ENCODE measurements at places on chromosomes 5 and 9.

DNA sequence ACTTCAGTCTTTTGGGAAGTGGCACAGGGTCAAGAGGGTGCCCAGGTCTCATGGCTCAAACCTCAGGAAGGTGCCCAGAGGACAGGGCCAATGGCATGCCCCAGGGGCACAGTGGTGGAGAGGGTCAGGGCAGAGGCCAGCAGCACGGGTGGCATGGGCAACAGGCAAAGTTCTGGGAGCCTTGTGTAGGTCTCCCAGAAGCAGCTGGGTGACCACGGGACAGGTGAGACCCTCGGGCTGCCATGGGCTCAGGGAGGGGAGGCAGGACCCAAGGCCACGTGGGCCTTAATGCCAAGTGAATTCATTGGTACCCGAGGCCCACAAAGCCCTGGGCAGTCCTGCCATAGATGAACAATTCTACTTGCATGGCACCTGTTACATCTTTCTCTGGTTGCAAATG, 72.4 kb upstream of the ADAMTS2 start:
- no peak for DNase-seq

DNA sequence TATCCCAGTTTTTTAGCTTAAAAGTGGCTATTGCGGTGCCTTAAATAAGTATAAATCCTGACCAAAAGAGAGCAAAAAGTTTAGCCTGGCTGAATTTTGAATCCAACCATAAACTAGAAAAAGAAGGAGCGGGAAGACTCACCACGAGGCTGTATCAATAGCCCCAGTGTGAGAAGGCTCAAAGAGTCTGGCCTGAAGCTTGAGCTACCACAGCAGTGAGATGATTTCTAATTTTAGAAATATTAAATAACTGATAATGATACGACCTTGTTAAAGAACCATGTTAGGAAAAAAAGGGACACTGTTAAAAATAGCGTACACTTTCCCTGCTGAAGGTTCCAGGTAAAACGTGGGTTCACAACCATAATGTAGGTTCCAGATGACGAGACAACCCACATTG, 134.1 kb upstream of the ZNF462 start:
- no peak for DNase-seq

DNA sequence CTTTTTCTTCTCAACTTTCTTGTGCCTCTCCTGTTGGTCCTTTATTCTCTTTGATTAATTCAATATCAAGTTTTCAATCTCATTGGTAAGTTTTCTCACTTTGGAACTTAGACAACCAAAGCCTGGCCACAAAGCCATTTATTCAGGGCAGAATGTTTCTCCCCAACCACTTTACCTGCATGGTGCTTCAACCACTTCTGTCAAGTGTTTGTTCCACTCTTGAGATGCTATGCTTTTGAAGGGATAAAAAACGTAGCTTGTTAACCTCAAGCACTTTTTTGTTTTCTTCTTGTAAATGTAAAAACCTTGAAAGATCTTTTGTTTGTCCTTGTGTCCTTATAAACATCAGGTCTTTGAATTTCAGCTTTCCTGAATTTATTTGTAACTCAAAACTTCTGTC, 966.7 kb downstream of the MAT2B start:
- no peak for DNase-seq

GRCh38 chr5:89871906-89872305, 537.6 kb downstream of the CETN3 start:
- DNase-seq, result no peak

- DNase-seq, result no peak
Measured at GRCh38 chr5:164188733-164189148, 683.3 kb downstream of the MAT2B start.

GRCh38 chr5:143064676-143065075, 294.5 kb downstream of the ARHGAP26 start:
- DNase-seq, result no peak

DNA sequence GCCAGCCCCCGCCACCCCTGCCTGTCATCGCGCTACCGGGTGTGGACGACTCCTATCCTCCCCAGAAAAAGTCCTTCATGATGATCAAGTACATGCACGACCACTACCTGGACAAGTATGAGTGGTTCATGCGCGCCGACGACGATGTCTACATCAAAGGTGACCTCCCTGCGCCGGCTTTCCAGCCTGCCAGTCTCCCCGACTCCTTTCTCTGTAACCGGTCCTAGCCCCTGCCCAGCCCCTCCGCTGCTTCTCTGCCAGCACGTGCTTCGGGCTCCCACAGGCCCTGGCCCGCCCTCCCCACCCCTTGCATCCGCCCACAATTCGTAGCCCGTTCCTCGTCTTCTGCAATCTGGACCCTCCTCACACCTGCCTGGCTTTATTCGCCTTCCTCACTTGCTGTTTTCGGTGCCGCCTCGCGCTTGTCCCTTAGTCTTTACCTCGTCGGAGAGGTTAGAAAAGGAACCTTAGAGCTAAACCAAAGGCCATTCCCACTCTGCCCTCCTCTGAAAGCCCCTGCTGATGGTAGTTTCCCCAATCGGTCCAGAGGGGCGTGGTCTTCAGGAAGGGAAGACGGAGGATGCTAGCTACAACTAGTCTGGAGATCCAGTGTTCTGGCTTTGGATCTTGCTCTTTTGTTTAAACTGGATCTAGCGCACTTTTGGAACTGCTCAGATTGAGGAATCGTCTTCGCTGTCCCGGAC, 1.4 kb downstream of the CHSY3 start:
- DNase-seq, result no peak

DNA sequence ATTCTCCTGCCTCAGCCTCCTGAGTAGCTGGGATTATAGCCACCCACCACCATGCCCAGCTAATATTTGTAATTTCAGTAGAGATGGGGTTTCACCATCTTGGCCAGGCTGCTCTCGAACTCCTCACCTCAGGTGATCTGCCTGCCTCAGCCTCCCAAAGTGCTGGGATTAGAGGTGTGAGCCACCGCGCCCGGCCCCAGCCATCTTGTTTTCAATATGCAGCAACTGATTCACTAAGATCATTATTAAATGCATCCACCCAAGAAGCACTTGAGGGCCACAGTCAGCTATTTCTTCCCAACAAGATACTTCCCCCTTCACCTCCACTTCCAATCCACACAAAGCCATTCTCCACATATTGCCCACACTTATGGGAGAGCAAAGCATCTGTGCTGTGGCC, 115.8 kb downstream of the BNC2 start:
- no peak for DNase-seq

- no peak for DNase-seq
Measured at GRCh38 chr5:91272858-91273257, 110.3 kb downstream of the ARRDC3 start.

DNA sequence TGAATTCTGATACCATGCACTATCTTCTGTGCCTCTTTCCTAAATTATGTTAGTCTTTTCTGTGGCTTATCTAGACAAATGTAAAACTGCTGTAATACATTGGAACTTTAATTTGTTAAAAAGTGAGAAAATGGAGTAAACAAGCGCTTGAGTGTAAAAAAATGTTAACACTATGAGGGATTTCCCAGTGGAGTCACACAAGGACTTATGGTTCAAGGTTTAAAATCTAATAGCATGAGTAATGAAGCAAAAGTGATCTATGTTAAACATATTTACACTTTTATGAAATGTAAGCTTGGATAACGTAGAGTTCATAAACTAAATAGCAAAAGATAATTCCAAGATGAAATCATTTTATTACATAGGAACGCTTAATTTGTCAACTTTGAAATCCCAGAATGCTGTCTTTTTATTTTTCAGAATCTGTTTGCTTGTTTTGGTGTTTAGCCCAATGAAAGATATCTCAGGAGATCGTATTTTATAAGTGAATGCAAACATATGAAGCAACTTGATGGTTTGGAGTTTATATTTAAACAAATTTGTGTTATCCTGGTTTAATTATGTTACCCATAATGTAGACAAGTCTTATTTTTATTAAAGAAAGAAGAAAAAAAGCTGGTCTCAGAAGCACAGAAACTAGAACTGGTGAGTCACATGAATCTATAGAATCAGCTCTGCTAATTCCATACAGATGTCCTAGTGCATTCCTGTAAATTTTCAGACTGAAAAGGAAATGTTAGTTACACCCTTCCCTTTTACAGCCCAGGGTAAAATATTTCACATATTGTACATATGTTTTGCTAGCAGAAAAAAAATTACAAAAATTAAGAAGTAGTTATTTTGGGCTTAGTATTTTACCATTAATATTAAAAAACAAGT, 34.2 kb upstream of the FBN2 start:
- DNase-seq, result no peak

DNA sequence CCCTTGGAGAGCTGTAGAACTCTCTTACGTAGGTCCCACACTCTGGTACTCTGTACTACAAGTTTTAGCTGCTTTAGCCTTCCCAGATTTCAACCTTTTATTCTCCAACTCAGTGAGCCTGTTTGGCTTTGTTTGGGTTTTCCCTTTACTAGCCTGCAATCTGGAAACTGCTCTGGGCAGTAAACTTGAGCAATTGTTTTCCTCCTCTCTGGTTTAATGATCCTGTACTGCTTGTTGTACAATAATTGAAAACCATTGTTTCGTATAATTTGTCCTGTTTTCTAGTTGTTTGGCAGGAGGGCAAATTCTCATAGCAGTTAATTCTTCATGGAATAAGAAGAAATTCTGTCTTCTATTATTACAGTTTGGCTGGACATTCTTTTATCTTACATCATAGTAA, 62.8 kb upstream of the TLX3 start:
- no peak for DNase-seq

DNA sequence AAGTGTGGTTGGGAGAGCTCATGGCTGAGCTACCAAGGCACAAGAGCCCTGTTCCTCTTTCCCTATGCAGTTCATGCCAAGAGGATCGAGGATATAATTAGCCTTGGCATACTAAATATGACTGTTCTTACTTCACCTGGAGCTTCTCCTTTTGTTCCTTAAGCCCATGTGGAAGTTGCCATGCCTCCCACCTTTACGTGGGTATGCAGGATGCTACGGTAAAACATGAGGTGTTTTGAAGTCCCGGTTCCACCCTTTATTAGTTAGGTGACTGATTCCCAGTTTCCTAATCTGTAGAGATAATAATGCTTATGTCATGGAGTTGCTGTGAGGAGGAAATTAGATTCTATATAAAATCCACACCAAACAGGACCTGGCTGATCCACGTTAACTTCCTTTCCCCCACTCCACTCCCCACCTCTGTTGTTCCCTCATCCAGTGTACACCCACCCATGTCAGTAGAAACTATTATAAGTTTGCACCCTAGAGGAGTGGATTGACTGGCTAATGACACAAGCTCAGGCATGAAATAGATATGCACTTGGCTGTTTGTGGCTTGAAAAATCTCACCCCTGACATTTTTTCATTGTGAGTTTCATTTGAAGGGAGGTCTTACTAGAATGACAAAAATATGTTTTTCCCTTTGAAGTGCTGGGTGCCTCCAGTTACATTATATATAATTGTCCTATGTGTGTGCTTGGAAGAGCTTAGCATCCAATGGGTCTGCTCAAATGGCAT, 36.8 kb upstream of the SHOC1 start:
- no peak for DNase-seq

GRCh38 chr9:16809912-16810610, 60.4 kb downstream of the BNC2 start:
- no peak for DNase-seq

- DNase-seq, result no peak
Measured at GRCh38 chr9:87718852-87719612, 6.9 kb upstream of the CTSL start.
